Stimulated activated CD8-positive, alpha-beta memory T cell treated with anti-CD3 and anti-CD28 coated beads, Interleukin-7, amount 100 ng/mL, for 1 hour (primary cell): ENCODE measurements at places on chromosomes 3 and 15.

DNA sequence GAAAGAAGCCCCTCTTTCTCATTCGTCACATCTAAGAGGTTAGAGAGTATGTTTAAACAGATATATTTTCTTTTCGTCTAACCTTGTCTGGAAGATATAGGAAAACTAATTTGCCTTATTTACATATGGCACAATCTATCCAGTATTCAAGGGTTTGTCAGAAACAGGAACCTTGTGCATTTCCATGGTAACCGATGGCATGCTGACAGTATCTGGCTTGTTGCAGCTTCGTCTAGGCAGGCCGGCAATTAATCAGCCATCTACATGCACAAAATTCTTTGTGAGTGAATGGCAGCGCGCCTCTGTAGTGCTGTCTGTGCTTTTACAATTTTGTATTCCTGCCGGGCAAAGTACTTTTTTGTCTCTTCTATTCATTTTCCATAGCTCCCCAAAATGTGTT lies 294.0 kb upstream of the SOX2 start:
- DNase-seq: no peak

GRCh38 chr3:27185231-27185989 lies 183.8 kb downstream of the NEK10 start:
- DNase-seq: no peak

DNA sequence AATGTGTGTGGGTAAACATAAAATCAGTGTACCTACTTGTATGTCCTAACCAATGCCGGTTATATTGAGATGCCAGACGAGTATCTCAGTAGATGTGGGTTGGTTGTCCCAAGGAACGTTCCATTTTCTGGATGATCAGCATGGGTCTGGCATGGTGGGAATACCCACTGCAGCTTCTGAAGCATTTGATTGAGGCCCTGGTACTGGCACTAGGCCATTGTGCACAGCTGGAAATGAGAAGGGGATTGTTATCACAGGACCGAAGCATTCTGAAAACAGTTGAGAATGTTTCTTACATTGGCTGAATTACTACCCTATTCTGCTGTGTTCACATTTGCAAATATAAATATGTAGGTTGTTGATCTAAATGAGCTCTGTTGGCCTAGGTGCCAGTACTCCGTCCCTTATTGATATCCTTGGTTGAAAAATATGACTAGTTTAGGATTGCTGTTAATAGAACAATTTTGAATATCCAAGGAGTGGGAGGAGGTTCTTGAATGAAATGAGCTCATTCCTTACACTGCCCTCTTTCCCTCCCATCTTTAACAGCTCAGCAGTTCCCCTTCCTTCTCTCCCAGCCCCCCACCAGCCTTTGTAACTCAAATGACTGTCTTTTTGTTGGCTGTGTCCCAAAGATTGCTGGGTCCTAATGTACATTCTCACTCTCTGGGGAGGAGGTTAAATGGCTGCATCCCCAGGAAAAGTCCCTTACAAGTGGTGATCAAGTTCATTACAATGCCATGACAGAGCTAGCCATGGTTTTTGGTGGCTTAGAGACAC lies 293.3 kb upstream of the TPM1 start:
- no peak for DNase-seq

DNA sequence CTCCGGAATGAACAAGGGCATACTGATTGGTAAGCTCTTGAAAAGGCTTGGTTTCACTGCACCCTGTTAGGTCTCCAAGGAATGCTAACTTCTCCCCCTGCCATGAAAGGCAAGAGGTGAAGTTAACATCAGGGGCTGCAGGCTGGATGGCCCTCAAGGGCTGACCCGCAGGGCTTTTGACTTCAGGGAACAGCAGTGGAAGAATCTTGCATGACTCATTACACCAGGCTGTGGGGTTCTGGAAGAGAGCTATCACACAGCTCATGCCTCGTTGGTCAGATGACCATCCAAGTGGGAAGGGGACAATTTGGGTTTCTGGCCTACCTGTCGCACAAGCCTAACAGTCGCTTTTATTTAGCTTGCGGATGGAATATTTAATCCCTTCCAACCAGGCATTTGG lies 23.6 kb upstream of the ATG7 start:
- no peak for DNase-seq

GRCh38 chr3:172447611-172448579 lies at the start of gene GHSR:
GHSR (minus strand) TSS chr3:172448456; CDS start chr3:172448413, 43 bp downstream.
- DNase-seq: no peak

GRCh38 chr15:92611995-92612745 lies 43.4 kb downstream of the FAM174B start:
- no peak for DNase-seq

GRCh38 chr3:117052395-117052794 lies 342.8 kb downstream of the TUSC7 start:
- no peak for DNase-seq

DNA sequence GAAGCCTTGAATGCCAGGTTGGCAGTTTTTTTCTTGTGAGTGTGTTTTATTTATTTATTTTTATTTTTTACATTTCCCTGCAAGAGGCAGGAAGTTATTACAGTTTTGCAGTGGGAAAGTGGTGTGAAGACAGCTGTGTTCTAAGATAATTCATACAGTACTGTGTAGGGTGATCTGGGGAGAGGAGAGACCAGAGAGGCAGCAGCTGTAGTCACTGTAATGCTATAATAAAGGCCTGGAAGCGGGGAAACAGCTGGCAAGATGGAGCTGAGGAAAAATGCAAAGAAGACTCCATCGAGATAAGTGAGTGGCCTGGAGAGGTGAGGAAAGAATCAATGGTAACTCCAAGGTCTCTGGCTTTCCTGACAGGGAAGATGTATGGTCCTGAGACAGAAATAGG lies 23.1 kb downstream of the CNTN3 start:
- DNase-seq: no peak

DNA sequence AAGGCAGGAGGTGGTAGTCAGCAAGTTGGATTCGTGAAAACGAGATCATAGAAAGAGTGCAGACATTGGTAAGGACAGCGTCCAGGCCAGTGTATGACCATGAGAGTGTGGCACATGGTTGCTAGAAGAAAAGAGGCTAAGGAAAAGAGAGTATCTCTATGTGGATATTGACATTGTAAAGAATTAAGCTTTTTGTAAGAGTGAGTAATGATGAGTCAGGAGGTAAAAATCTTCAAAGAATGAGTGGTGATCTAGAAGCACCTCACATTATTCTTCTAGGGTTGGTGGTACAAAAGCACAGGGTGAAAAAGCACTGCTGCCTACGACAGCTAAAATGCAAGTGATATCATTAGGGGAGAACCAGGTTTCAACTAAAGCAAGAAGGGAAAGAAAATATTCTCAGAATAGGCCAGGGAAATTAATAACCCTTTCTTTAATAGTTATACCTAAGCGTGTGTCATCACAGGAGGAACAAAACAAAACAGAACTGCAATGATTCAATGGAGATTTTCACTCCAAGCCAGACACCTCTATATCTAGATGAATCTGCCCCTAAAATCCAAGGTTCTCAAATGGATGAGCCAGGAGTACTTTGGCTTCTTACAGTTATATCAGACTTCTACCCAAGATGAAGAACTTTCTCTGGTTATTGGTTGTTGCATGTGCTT lies 884.7 kb downstream of the NAALADL2 start:
- no peak for DNase-seq

GRCh38 chr3:15743587-15744009 lies 54.2 kb downstream of the ANKRD28 start:
- no peak for DNase-seq
